B cell (primary cell): ENCODE measurements at places on chromosomes 2 and 18. TPM values are rescaled to one million over a fixed set of nuclear protein-coding genes. Genes with fewer than 3 reads are reported as not detected.

GRCh38 chr2:229431327-229431954 lies 160.4 kb upstream of the PID1 start:
- DNase-seq: no peak

DNA sequence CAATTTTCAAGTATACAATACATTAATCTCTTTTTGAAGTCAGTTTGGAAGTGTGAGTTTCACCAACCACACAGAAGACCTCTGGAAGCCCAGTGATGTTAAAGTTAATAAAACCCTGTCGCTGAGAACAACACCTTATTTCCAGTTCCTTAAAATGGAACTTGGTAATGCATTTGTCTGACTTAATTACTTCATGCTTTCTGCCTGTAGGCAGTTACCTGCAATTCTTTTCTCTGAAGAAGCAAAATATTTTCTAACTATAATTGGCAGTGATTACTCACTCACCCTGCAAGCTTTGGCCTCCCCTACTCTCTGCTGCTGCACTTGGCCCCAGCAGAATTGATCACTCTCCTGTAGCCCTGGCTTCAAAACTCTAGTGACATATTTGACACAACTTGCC lies 81.5 kb downstream of the TXNL1 start:
- no peak for DNase-seq

- no peak for DNase-seq
Measured at GRCh38 chr18:26207937-26208336, 18.3 kb upstream of the TAF4B start.

GRCh38 chr2:154696810-154697417 lies 1.6 kb upstream of the KCNJ3 start:
- DNase-seq: no peak

- DNase-seq: no peak
Measured at GRCh38 chr2:74101574-74102300, 46.0 kb downstream of the BOLA3 start.

DNA sequence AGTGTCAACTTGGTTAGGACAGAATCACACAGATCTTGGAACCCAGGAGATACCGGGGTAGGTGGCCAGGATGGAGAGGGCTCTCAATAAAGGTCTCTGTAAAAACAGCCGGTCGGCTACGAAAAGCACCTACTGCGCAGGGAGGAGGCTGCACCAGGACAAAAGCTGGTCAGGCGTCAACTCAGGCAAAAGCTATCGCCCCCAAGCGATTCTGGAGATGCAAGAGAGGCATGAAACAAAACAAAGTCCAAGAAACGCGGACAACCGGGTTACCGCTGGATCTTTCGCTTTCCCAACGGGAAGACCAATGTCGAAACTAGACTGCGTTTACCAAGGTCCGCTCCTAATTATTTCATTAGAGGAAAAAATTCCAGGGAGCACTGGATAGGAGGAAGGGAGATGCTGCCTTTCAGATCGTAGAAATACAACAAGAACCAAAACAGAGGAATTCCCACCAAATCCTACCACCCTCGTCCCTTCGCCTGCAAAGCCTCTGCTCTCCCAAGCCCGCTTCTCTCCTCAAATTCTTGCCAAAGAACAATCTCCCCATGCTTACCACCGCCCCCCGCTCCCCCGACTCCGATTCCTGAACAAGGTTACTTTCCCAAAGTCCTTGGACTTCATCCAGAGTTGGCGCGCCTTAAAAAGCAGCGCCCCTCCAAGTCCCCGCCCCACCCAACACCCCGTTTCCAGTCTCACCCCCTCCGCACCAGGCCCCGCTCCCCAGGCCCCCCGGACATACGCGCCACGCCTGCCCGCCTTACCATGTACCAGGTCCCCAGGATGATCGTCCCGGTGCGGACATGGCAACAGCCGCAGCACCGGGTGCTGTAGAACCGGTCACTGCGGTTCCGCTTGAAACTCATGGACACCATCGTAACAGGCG lies 539 bp downstream of the LAPTM4A start:
- no peak for DNase-seq

DNA sequence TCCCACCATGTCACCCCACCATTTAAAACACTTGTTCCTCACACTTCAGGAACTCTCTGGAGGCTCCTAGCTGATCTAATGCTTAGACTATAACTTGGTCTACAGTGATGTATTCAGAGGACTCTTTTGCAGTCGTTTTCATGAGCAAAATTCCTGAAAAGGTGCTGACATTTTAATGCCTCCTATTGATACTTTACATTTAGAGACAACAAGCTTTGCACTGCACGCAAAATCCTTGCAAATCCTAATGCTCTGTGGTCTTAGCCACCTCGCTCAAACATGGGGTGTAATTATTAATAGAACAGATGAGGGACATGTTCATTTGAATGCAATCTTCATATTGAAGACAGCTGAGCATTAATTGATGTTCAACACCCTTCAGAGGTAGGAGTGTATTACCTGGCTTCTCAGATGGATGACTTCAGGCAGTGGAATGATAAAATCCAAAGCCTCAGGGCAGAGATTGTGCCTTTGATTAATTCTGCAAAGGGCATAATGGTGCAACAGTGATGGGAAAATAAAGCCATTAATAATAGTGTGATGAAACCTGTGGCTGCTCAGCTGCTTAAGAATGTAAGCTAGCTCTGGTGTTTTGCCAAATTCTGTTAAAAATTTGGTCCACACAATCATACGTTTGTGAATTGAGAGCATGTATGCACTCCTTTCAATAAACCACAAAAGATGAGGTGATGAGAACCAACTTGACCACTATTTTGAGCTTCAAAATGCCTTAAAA lies 5.4 kb downstream of the CTAGE1 start:
- DNase-seq: no peak

- DNase-seq: no peak
Measured at GRCh38 chr2:28613633-28614501, 118.0 kb downstream of the PLB1 start.

- DNase-seq: no peak
Measured at GRCh38 chr2:168159754-168160585, 87.4 kb downstream of the STK39 start.

- no peak for DNase-seq
Measured at GRCh38 chr2:1476617-1477195, 63.4 kb downstream of the TPO start.

- peak; percentile 69 for DNase-seq
Measured at GRCh38 chr2:106095478-106096298, 98.4 kb downstream of the UXS1 start.

The OBSL1 gene
- not detected in 2 replicates for total RNA-seq

The TWIST2 gene
- not detected in 2 replicates for total RNA-seq

The HOXD12 gene
- total RNA-seq: not detected in 2 replicates

The DOCK10 gene
- 139 and 140 TPM in 2 replicates for total RNA-seq

The DYNAP gene
- not detected in 2 replicates for total RNA-seq

The INPP5D gene
- 444 and 466 TPM in 2 replicates for total RNA-seq

The TEKT4 gene
- not detected in 2 replicates for total RNA-seq

The LANCL1 gene
- 26.8 and 30.0 TPM in 2 replicates for total RNA-seq

The ZNF532 gene
- total RNA-seq: 104 and 117 TPM in 2 replicates

The RGPD3 gene
- 0.37 and 0.44 TPM in 2 replicates for total RNA-seq
